ENCODE measurements at places on chromosomes 3 and 15. TPM values are rescaled to one million over a fixed set of nuclear protein-coding genes. Genes with fewer than 3 reads are reported as not detected.

DNA sequence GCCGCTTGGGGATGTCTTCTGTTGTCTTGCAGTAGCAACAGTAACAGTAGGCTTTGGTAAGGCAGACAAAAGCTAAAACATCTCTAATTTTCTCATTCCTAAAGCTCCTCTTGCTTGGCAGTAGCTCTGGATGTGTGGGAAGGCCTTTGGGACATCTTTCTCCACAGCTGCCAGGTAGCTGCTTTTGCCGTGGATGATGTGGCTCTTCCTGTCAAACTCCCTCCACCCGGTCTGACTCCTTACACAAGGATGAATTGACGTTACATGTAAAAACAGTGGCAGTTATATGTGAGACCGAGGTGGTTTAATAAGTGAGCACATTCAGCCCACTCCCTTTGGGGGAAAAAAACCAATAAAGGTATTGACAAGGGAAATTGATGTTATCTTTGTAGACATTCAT is 309.1 kb downstream of the TUSC7 start:
- DNase-seq, result no peak

- no peak for DNase-seq
These were observed 11.8 kb upstream of the UCN2 start for GRCh38 chr3:48575366-48575765.

DNA sequence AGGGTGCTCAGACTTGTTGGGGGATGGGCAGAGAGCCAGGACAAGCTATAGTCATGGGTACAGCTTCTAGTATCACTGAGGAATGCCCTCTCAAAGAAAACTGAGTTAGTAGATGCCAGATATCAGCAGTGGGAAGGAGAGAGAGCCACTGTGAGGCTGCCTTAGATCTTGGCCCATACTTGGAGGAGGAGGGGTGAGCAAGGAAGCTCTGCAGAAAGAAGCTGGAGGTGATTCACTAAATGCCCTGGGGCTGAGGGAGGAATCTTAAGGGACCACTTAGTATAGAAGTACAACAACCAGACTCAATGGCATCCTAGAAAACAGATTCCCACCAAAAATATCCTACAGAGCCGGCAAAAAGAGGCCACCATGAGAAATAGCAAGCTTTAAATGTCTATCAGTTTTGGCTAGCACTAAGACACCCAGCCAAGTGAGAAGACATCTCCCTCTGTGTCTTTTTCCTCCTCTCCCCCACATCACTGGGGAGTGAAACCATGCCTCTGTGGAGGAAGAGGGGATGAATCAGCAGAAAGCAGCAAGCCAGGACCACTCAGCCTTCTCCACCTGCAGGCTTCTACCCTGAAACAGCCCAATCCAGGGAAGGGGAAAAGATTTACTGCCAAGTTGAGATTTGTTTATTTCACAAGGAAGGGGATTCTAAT is 282.5 kb upstream of the STT3B start:
- no peak for DNase-seq

GRCh38 chr15:90062023-90062442 is 40.2 kb downstream of the IDH2 start:
- DNase-seq, result peak; percentile 65

SPATA16 gene
- total RNA-seq, result not detected

- peak; percentile 30 for DNase-seq
These were observed 18.8 kb upstream of the MOBP start for GRCh38 chr3:39448506-39449233.

All from aorta (tissue), 5 donors.